Type B pancreatic cell (in vitro differentiated cells): ENCODE measurements at places on chromosomes 2 and 18.

GRCh38 chr2:106122157-106122556, 71.9 kb downstream of the UXS1 start:
- no peak for DNase-seq

- no peak for DNase-seq
Measured at GRCh38 chr2:71691747-71692441, 238.5 kb downstream of the DYSF start.

DNA sequence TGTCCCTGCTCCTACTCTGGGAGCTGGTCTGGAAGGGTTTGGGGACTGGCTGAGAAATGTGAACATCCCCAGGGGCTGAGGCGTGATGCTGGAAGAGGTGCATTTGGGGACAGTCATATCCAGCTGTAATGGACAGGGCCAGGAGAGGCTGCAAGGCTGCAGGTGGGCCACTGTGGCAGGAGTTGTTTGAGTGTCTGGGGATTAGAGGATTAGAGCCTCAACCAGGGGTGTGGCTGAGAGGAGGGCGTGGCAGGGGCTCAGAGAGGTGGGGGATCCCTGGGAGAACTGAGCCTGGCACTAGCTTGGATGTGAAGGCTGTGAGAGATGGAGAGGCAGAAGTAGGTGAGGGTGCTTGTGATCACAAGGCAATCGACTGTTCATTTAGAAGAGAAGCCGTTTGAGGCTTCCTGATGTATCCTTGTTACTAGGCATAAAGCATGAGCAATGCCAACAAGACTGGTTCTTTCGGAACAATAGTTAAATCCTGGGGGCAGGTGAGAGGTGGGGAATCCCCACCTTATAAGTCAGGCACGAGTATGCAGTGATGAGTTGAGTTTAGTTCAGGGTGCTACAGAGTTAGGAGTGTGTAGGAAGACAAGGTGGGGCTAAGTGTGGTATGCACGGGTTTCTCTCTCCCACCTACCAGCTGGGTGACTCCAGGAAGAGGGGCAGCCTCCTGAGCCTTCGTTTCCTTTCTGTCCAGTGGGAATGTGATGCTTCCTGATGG, 31.9 kb downstream of the SH3RF3 start:
- no peak for DNase-seq

DNA sequence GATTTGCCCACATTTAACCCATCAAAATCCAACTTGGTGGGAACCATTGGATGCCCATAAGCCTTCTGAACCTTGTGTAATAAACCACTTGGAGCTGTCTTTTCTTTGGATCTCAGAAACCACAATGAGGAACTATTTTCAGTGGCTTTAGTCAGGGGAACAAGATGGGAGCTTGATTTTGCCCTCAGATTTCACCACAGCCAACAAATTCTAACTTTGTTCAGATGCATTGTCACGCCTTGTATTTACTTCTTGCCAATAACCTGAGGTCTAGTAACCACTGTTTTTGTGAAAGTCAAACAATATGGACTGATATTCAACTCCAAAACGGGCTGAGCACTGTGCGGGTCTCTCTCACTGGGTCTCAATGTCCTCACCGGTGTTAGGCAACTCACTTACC, 508.2 kb downstream of the TNS1 start:
- DNase-seq, result no peak

- no peak for DNase-seq
Measured at GRCh38 chr2:202064171-202064880, 8.7 kb upstream of the KIAA2012 start.

DNA sequence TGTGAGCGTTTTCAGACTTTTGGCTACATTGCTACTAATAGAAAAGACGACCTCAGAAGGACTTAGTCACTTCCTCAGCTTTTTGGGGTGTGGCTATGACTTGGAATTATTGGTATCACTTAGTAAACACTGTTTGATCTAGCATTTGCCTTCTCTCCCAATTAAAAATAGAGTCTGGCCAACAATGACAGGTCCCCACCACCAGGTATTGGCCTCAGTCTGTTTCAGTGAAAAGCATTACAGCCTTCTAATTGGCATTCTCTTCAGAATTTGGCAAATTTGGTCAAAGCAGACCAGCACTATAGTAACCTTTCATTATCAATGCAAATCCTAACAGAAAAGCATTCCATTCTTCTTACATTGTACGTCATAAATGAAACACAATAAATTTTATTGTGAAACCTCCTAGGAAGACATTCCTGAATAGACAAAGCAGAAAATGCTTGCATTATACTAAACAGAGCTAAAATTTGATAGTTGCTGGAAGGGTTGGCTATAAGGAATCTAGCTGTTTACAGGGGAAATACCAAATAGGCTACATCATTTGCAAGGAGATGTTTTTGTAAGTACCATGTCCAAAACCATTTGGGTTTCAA, 613.9 kb downstream of the IRS1 start:
- no peak for DNase-seq

GRCh38 chr2:176642074-176642473, 372.8 kb downstream of the MTX2 start:
- DNase-seq, result no peak

DNA sequence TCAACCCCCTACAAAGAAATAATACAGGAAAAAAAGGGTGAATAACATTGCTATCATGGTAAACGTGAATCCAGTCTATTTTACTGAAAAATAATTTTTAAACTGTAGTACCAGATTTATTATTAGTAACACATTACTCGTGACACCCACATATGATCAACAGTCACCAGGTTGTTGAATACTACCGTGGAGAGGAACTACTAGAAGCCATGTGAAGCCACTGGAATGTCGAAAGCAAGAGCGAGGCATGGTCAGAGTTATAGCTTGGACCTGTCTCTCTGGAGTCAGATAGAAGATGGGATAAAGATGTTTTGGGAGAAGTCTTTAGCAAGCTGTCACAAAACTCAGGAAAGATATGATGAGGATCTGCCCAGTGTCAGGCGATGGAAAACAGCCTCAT, 63.2 kb upstream of the EPB41L3 start:
- no peak for DNase-seq

DNA sequence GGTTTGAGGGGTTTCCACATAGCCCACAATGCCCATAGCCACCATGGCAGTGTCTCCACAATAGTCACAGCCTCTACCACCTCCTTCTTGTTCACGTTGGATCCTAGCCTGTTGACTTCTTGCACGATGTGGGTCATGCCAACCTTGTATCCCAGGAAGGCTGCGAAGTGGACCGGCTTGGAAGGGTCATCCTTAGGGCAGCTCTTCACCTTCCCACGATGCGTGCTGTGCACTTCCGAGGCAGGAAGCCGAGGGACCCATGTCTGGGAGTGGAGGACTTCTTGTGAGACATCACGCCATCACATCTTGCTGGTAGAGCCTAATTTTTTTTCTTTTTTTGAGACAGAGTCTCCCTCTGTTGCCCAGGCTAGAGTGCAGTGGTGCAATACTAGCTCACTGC, 144.6 kb upstream of the ASB18 start:
- DNase-seq, result no peak

- no peak for DNase-seq
Measured at GRCh38 chr18:13681701-13682100, 44.7 kb downstream of the FAM210A start.

GRCh38 chr2:85939131-85939530, 50.3 kb upstream of the ST3GAL5 start:
- no peak for DNase-seq

DNA sequence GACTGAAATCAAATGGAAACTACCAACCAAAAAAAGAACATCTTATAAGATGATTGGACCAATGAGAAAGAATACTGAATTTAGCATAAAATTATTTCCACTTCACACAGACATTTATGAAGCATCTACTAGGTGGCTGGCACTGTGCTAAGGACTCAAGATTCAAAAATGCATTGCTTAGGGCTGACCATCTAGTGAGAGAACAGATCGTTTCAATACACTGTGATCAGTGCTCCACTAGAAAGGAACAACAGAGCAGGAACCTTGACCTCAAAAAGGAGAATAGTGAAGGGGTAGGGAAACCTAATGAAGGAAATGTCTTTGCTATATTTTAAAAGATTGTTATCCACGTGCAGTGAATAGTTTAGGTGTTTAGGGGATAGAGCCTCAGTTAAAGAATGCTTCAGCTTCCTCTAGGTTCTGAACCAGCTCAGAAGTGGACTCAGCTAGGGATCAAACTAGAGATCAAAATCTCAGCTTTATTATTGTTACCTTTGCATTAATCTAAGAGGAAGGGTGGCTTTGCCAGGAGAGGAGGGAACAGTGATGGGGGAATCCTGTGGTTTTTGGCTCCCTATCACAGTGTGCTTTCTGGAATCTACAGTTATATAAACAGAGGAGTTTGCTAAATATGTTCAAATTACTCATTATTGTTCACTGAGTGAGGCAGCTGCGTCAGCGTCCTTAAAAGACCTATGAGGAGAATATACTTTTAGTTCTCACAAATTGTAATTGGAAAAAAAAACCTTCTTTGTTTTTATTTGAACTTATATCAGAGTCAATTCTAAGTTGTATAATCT, 16.2 kb upstream of the BBS5 start:
- no peak for DNase-seq

- DNase-seq, result no peak
Measured at GRCh38 chr2:168596881-168597655, 141.0 kb downstream of the CERS6 start.

- no peak for DNase-seq
Measured at GRCh38 chr2:20291106-20291564, 59.5 kb downstream of the PUM2 start.

- DNase-seq, result no peak
Measured at GRCh38 chr2:235460548-235461047, 33.2 kb upstream of the AGAP1 start.

DNA sequence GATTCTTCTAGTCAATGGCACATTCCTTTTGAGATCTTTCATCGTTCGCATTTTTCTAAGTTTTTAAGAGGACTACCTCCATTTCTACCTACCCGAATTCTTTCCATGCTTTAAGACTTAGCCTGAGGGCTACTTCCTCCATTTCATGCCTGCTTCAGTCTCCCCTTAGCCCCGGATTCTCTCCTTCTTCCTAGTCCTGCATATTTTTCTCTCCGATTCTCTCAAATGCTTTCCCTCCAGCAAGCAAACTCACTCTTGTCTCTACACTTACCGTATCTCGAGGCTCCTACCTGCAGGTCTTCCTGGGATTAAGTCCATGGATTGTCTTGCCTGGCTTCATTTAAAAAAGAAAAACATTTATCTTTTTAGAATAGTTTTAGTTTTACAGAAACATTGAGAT, 354.4 kb downstream of the MYCN start:
- DNase-seq, result no peak

DNA sequence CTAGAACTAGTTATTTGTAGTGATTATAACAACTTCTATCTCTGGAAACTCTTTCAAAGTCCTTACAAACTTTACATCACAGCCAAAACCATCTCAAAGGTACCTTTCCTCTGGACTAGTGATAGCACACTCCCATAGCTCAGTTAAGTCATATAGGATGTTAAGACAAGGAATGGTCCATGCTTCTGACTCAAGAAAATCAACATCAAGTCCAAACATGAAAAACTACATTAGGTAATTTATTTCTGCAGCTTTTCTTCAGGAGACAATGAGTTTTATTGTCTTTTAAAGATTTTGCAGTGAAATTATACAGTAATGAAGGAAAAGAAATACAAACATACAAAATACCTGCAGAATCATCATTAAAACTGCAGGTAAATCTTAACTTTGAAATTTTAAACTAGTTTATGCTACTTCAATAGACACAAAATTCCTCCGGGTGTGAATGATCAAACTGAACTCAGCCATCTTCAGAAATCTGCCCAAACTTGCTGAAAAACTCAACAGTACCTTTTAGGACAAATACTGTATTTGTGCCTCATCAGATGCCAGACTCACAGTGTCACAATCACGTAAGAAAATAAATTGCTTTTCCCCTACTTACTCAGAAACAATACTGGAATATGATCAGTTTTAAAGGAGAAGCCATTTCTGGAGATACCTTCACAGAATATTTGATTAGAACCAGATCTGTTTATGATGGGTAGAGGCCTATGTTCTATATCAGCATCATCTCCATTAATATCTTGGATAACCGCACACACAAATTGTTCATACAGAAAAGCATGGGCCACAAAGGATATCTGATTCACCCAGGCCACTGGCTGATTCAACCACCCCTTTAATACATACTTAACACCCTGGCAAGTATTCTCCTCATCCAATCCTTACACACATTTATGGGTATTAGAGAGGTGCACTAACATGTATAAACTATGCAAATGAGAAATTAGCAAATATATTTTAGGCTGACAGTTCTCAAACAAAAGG, 2.6 kb downstream of the TMEM131 start:
- DNase-seq, result no peak

DNA sequence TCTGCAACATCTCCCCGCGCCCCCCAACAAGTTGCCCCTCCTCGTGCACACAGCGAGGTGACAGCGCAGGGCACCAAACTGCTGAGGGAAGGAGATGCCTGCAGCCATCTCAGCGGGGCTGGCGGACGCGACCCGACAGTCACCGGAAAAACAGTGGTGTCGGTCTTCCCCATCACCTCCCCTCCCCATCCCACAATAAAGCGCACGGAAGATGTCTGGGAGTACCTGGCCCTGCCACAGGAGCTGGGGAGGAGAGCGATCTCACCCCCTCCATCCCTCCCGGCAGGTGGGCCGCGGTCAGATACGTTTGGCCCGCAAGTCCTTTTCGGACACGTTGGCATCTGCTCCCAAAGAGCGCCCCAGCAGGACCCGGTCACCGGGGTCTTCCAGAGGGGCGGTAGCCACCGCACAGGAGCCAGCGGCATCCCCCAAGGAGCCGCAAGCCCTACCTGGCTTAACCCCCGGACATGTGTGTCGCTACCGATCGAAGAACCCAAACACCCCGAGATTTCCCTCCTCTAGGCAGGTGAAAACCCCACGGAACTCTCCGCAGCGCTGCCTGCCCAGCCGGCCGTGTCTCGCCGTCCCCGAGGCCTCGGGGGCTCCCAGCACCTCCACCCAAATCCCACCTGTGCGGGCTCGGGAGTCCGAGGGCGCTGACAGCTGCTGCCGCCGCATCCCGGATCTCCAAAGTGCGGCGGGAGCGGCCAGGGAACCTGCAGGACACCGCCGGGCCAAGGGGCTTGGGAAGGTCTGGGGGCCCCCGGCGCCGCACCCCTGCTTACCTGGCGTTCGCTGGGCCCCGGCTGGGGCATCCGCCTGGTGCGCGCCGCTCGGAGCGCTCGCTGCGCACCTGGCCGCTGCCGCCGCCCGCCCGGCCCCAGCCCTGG, 657 bp downstream of the ATP8B1 start:
- DNase-seq, result no peak

GRCh38 chr2:27442920-27443282, 720 bp downstream of the KRTCAP3 start:
- no peak for DNase-seq
